ENCODE measurements at places on chromosomes 2 and 18.

DNA sequence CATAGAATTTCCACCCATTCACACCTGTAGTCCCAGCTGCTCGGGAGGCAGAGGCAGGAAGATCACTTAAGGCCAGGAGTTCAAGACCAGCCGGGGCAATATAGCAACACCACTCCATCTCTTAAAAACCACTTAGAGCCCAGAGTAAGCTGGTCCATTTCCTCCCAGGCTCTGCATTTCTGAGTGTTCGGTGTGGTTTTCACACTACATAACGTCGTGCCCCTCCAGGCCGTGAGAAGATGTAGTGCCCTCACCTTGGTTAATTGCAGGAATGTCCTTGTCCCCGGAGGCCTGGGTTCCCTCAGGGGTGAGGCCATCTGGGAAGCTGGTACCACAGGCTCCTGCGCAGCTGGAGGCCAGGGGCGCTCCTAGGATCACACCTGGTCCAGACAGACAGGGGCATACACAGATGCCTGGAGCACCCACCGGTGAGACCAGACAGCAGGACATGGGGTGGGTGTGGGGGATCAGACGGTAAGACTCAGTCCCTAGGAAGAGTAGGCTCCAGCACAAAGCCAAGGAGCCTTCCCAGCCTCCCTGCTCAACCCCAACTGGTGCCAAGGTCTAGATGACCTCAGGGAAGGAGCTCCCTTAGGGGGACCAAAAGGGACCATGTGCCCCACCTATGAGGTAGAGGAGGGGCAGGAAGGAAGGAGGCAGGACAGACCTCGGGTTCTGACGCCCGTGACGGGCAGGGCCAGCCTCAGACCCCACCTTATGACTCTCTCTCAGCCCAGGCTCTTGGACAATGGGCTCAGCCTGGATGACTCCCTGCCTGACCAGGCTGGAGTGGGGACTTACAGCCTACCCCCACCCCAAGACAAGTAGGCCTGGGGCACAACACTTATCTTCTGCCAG lies 752 bp downstream of the ASTL start:
- H3K36me3 ChIP-seq, result no peaks in the 10 kb centered on the region
- no peak overlapping the region for H3K4me3 ChIP-seq
- no peaks in the 10 kb centered on the region for H3K4me1 ChIP-seq
- no peaks in the 10 kb centered on the region for H3K27me3 ChIP-seq
- DNase-seq, result peak; percentile 39
- H3K27ac ChIP-seq, result no peak overlapping the region

DNA sequence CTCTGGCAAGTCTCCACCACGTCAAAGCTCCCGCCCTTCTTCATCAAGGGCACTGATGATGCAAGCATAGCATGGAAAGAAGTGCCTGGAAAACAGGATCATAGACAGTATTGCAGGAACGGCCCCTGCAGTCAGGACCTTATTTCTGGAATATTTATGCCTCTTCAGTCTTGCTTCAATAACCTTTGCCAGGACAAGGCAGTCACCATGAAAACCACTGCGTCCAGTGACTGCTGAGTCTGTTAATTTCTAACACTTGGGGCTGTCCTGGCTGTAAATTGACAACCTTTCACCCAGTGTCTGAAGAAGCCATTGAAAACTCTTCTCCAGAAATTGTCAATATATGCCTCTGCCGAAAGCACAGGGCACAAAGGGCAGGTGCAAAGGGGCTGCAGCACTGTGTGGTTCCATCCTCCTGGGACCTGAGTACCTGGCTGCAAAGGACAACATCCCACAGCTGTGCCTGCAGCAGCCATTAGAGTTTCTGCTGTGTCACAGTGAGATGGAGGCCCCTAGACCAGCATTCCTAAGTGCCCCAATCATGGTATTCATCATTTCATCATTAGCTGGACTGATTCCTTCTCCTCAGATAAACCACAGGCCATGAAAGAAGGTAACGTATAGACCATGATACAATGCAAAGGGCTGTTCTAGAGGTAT lies 819.6 kb downstream of the RNF144A start:
- DNase-seq, result no peak
- no peak overlapping the region for H3K4me3 ChIP-seq
- no peaks in the 10 kb centered on the region for H3K36me3 ChIP-seq
- no peaks in the 10 kb centered on the region for H3K27me3 ChIP-seq

DNA sequence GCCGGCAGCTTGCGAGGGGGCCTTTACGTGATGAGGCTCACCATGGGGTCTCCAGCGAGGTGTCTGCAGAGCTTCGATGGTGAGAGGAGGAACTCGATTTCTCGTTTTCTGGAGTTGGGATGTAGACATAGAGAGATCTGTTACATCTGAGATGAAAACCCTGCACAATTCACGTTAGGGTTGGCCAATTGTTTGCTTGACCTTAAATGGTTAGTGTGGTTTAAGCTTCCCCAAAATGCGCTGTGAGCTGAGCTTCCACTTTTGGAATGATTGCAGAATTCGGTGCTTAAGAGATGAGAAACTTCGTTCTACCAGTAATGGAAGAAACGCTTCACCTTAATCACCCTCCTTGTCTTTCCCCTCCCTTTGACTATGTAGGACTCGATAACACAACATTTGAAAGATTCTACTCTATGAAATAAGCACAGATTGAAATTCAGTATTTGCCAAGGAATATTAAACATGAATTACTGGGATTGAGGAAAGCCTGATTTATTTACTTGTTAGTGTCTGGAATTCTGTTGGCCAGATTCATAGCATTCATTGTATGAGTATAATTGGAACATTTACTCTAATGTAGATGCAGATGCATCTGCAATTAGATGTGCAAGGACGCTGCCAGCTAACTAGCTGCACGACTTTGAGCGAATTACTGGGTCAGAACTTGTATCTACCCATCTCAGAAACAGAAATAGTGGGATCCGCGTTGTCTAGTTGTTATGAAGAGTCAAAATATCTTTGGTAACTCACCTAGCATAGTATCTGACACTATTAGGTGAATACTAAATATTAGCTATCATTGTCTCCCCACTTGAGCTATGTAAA lies 1.6 kb upstream of the KLF7 start:
- H3K4me3 ChIP-seq, result peak overlapping the region; percentile 88
- DNase-seq, result no peak
- no peaks in the 10 kb centered on the region for H3K36me3 ChIP-seq
- H3K27me3 ChIP-seq, result no peaks in the 10 kb centered on the region
- H3K27ac ChIP-seq, result peak overlapping the region; percentile 100
- peaks cover 18% of the 10 kb centered on the region for H3K4me1 ChIP-seq

DNA sequence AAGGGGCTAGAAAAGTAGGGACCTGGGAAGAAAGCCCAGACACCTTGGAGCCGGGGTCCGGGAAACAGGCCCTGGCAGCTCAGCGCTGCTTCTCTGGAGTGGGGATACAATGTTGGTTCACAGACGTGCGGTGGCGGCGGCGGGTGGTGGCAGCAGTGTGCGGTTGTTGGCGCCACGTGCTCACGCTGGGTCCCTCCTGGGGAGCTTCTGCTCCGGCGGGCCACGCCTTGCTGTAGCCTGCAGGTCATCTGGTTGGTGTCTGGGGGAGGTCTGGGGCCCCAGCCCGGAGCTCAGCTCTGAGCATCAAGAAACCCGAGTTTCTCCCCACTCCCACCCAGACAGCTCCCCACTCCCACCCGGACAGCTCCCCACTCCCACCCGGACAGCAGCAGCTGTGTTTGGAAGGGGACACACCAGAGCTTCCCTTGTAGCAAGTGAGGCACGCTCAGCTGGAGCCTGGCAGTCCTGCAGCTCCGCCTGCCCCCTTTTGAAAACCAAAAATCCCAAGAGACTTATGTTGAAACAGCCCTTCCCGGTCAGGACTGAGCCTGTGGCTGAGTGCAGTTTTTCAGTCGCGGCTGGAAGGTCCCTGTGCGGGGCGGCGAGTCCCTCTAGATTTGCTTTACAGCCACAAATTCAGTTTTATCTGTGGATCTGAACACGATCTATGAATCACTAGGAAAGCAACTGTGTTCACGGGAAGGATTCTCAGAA lies 46.9 kb downstream of the NFATC1 start:
- H3K36me3 ChIP-seq, result no peaks in the 10 kb centered on the region
- no peak overlapping the region for H3K4me3 ChIP-seq
- no peak overlapping the region for H3K27ac ChIP-seq
- H3K4me1 ChIP-seq, result peaks cover 44% of the 10 kb centered on the region
- peak; percentile 46 for DNase-seq

- no peak overlapping the region for H3K4me3 ChIP-seq
- H3K27me3 ChIP-seq, result no peaks in the 10 kb centered on the region
- H3K27ac ChIP-seq, result no peak overlapping the region
- no peaks in the 10 kb centered on the region for H3K4me1 ChIP-seq
- DNase-seq, result no peak
- no peaks in the 10 kb centered on the region for H3K36me3 ChIP-seq
These were observed 175.8 kb downstream of the CALCRL start for GRCh38 chr2:187272255-187272654.

GRCh38 chr18:52992041-52992440 lies 652.0 kb downstream of the DCC start:
- DNase-seq, result no peak
- no peaks in the 10 kb centered on the region for H3K4me1 ChIP-seq
- no peaks in the 10 kb centered on the region for H3K27me3 ChIP-seq
- no peak overlapping the region for H3K4me3 ChIP-seq

- no peak overlapping the region for H3K4me3 ChIP-seq
- no peak for DNase-seq
- no peaks in the 10 kb centered on the region for H3K36me3 ChIP-seq
- H3K4me1 ChIP-seq, result no peaks in the 10 kb centered on the region
These were observed 5.1 kb upstream of the RAB27B start for GRCh38 chr18:54822872-54823845.

DNA sequence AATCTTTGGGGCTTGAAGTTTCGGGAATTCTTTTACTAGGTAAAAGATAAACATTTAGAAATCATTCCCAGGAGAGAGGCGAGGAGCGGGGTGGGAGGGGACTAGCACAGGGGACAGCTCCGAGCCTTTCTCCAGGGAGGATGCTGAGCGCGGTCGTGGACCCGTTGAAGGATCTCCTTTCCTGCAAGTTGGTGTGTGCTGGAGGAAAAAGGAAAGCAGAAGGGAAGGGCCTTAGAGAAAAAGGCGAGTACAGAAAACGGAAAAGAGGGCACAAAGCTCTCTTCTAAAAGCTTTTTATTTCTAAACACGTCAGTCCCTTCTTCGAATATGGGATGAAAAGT lies 640 bp downstream of the SLC39A6 start:
- no peak for DNase-seq
- peaks cover 3% of the 10 kb centered on the region for H3K36me3 ChIP-seq
- H3K27ac ChIP-seq, result peak overlapping the region; percentile 99
- peak overlapping the region; percentile 87 for H3K4me3 ChIP-seq
- no peaks in the 10 kb centered on the region for H3K27me3 ChIP-seq
- H3K4me1 ChIP-seq, result peaks cover 24% of the 10 kb centered on the region

DNA sequence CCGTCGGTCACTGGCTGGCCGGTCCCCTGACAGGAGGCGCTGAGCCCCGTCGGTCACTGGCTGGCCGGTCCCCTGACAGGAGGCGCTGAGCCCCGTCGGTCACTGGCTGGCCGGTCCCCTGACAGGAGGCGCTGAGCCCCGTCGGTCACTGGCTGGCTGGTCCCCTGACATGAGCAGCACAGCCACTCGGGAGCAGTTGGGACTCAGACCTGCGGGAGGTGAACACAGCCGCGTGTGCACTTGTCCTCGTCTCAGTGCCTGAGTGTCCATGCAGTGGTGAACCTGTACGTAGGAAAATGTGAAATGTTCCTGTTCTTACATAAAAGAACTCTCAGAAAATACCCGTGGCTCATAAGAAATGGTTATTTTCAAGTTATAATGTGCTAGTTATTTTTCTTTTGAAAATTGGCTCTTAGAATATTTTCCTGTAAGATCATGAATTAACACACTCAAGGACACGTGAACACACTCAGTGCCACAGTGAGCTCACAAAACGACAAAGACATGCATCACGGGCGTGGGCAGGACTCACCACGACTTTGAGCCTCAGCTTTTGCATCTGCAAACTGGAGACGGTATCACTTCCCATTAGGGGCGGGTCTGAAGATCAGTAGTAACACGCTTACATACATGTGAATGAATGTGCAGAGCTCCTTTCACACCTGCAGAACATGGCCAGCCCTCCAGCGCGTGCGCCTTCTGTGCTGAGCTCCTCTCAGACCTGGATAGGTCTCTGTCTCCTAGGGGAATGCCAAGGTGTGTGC lies 21.1 kb upstream of the NFATC1 start:
- H3K27me3 ChIP-seq, result no peaks in the 10 kb centered on the region
- H3K4me1 ChIP-seq, result peaks cover 3% of the 10 kb centered on the region
- DNase-seq, result no peak
- no peak overlapping the region for H3K4me3 ChIP-seq
- no peak overlapping the region for H3K27ac ChIP-seq

- H3K4me3 ChIP-seq, result no peak overlapping the region
- DNase-seq, result no peak
- no peak overlapping the region for H3K27ac ChIP-seq
These were observed 6.1 kb upstream of the GMPPA start for GRCh38 chr2:219492575-219492974.

DNA sequence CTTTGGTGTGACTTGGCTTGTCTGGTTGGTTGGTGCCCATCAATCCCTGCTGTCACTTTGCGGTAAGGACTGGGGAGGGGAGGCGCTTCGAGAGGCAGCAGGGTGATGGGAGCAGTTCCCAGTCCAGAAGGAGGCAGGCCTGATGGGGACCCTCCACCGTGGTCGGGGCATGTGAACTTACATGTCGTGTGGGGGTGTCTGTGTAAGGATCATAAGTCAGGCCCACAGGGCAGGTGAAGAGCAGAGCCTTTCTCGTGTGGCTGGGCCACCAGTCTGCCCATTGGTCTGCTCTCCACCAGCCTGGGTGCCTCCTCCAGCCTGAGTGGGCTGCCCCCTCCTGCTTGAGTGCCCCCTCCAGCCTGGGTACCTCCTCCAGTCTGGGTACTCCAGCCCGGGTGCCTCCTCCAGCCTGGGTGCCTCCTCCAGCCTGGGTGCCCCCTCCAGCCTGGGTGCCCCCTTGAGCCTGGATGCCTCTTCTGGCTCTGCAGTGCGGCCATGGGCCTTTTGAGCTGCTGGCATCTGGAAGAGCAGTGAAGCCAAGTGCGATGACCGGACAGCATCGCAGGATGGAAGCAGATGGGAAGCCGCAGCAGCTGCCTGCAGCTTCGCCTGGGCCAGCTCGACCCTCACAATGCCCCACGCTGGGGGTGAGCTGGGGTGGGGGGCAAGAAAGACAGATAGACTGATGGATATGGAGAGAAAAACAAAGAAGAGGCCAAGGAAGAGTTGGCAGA lies 25.0 kb downstream of the ATOH8 start:
- no peaks in the 10 kb centered on the region for H3K27me3 ChIP-seq
- H3K36me3 ChIP-seq, result no peaks in the 10 kb centered on the region
- no peak overlapping the region for H3K4me3 ChIP-seq
- no peak for DNase-seq

- H3K36me3 ChIP-seq, result no peaks in the 10 kb centered on the region
- H3K27ac ChIP-seq, result peak overlapping the region; percentile 39
- no peaks in the 10 kb centered on the region for H3K27me3 ChIP-seq
- no peaks in the 10 kb centered on the region for H3K4me1 ChIP-seq
- H3K4me3 ChIP-seq, result no peak overlapping the region
- DNase-seq, result no peak
These were observed 179.4 kb downstream of the TXNL1 start for GRCh38 chr18:56458770-56459712.

- H3K27ac ChIP-seq, result no peak overlapping the region
- peaks cover 3% of the 10 kb centered on the region for H3K36me3 ChIP-seq
- no peaks in the 10 kb centered on the region for H3K4me1 ChIP-seq
These were observed 493.8 kb upstream of the NRP2 start for GRCh38 chr2:205188239-205189138.
